ENCODE measurements at places on chromosomes 5 and 9. TPM values are rescaled to one million over a fixed set of nuclear protein-coding genes. Genes with fewer than 3 reads are reported as not detected.

PKD2L2 gene
- not detected for polyA plus RNA-seq

S1PR3 gene
- 18.5 TPM for polyA plus RNA-seq

PRR7 gene
- polyA plus RNA-seq: not detected

PCDHGA5 gene
- polyA plus RNA-seq: 1.7 TPM
